ENCODE measurements at places on chromosomes 1 and 21. TPM values are rescaled to one million over a fixed set of nuclear protein-coding genes. Genes with fewer than 3 reads are reported as not detected.

DNA sequence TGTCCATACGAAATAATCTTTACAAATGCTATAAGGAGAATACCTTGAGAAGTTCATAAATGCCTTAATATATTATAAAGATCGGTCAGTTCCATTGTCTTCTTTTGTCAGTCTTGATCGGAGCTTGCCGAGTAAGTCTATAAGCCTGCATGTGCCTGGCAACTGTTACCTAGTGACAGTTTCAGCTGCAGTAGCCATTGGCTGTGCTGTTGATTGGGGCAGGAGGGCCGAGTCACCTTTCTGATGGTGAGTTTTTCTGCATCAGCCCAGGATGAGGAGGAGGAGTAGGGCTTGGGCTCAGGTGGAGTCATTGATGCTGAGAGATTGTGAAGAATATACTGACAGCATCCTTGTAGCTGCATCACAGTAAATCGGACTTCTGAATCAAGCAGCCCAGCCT lies 1.9 kb upstream of the GPR52 start:
- DNase-seq = no peak
- no peak overlapping the region for H3K4me3 ChIP-seq
- H3K4me1 ChIP-seq = no peaks in the 10 kb centered on the region
- H3K27ac ChIP-seq = no peak overlapping the region
- H3K27me3 ChIP-seq = no peaks in the 10 kb centered on the region
- H3K36me3 ChIP-seq = no peaks in the 10 kb centered on the region

- H3K27ac ChIP-seq = no peak overlapping the region
- no peaks in the 10 kb centered on the region for H3K27me3 ChIP-seq
- H3K36me3 ChIP-seq = no peaks in the 10 kb centered on the region
- DNase-seq = no peak
Observed at GRCh38 chr1:6730880-6731279, 29.3 kb upstream of the DNAJC11 start.

DNA sequence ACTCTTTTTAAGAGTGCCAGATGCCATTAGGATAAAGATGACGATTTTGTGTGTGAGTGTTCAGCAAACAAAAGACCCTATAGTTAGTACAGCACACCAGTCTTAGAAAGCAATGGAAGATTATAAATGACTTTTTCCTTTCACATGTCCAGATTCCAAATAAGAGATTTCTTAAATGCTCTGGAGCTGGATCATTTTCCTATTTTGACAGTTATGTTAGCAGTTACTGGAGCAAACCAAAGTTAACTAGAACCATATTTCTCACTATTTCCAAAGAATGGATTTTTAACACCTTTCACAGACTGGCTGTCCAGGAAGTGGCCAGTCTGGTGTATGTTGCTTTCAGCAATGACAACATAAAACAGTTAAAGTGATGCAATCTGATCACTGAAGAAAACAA lies 905.8 kb upstream of the ADGRL2 start:
- H3K27me3 ChIP-seq = no peaks in the 10 kb centered on the region
- H3K27ac ChIP-seq = no peak overlapping the region
- no peak overlapping the region for H3K4me3 ChIP-seq
- H3K36me3 ChIP-seq = no peaks in the 10 kb centered on the region

GRCh38 chr1:171919891-171920887 lies 78.9 kb downstream of the DNM3 start:
- no peaks in the 10 kb centered on the region for H3K4me1 ChIP-seq
- H3K36me3 ChIP-seq = no peaks in the 10 kb centered on the region
- DNase-seq = peak; percentile 52
- no peak overlapping the region for H3K27ac ChIP-seq

GRCh38 chr1:67674260-67675011 lies 10.6 kb upstream of the GADD45A start:
- H3K4me1 ChIP-seq = no peaks in the 10 kb centered on the region
- no peak overlapping the region for H3K4me3 ChIP-seq
- DNase-seq = peak; percentile 45
- H3K27ac ChIP-seq = no peak overlapping the region

- DNase-seq = no peak
- H3K4me1 ChIP-seq = no peaks in the 10 kb centered on the region
- no peak overlapping the region for H3K4me3 ChIP-seq
- H3K27ac ChIP-seq = no peak overlapping the region
- no peaks in the 10 kb centered on the region for H3K27me3 ChIP-seq
- H3K36me3 ChIP-seq = no peaks in the 10 kb centered on the region
Observed at GRCh38 chr1:15218287-15219279, 28.4 kb upstream of the FHAD1 start.

GRCh38 chr1:101101360-101101759 lies 75.8 kb upstream of the DPH5 start:
- no peak overlapping the region for H3K27ac ChIP-seq
- peak; percentile 52 for DNase-seq
- H3K27me3 ChIP-seq = no peaks in the 10 kb centered on the region
- peaks cover 18% of the 10 kb centered on the region for H3K4me1 ChIP-seq
- no peaks in the 10 kb centered on the region for H3K36me3 ChIP-seq

DNA sequence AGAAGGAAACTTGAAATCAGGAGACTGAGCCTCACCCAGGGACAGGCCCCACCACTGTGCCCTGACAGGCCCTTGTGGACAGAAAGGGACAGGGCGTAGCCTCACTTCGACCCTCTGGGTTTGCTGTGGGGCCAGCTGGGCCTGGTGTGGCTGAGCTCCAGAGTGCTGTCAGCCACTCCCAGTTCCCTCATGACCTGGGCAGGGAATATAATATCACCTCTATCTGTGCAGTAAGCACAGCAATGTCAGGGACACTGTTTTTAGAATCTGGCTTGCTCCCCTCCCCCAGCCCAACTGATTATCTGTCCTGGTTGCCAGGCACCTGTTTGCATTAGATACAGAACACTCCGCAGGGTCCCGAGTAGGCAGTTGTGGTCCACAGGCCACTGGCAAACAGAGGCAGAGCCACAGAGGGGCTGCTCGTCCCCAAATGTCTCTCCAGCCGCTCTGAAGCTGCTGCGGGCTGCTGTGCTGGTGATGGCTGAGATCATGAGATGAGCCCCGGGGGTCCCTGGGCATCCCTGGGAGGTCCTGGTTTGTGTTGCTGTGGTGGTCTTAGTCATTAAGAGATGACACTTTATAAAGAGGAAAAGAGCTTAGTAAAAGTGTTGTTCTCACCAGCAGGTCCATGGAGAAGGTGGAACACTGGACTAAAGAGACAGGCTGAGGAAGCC lies 51.6 kb downstream of the ETS2 start:
- H3K27me3 ChIP-seq = no peaks in the 10 kb centered on the region
- H3K4me3 ChIP-seq = no peak overlapping the region
- no peak overlapping the region for H3K27ac ChIP-seq
- H3K4me1 ChIP-seq = peaks cover 7% of the 10 kb centered on the region
- no peaks in the 10 kb centered on the region for H3K36me3 ChIP-seq

DNA sequence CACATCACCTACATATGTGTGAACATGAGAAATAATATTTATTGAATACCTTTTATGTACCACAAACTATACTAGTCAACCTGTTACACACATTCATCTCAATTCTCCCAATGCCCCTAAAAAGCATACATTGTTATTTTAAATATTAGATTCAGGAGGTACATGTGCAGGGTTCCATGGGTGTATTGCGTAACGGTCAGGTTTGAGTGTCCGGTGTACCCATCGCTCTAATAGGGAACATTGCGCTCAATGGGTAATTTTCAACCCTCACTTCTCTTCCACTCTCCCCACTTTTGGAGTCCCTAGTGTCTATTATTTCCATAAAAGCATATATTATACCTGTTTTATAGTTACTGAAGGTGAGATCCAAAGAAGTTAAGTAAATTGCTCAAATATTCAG lies 82.0 kb downstream of the IFI44 start:
- no peak overlapping the region for H3K27ac ChIP-seq
- no peaks in the 10 kb centered on the region for H3K36me3 ChIP-seq
- no peak for DNase-seq

The DESI2 gene
- total RNA-seq = 58.9 TPM

The NTNG1 gene
- 14.7 TPM for total RNA-seq
